Renal cortex interstitium (tissue), 15 donors: ENCODE measurements at places on chromosomes 2 and 18.

DNA sequence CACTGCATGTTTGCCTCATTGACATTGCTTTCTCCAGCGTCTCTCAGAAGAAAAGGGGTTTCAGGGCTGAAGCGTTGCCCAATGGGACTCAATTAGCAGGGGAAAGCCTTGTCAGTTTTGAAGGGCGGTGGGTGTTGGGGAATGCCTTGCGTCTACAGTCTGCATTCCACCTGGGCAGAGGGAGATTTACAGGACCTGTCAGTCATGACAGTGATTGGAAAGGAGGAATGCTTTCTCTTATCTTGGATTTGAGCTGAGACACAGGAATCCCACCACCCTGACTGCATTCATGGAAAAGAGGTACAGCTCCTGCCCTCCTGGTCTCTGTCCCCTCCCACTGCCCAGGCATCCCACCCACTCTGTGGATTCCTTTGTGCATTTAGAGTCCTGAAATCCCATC lies 123.9 kb downstream of the ACKR3 start:
- DNase-seq: no peak

DNA sequence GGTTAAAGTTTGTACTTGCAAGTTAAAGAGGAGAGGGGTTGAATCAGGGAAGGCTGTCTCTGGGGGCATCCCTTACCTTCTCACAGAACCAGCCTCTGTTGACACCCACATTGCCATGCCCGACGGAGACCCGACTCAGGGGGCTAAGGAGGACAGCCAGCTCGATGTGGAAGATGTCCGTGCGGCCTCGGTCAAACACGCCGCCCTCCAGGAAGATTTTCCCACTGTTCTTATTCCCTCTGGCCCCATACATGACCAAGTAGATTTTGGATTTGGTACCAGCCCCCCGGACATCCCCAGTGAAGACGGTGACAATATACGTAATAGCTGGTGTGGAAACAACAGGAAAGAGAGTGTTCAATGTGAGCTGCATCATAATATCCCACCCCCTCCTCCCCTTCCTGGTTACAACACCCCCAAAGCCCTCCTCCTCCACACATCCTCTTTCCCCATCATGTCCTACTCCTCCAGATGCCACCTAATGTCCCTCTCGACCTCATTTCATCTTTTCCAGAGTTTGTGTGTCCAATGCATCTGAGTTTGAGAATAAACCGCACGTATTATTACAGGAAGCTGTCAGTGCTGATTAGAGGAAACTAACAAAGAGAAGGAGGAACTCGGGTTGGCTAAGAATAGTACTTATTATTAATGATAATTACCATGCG lies 55.7 kb downstream of the LOXHD1 start:
- no peak for DNase-seq

- DNase-seq: no peak
Measured at GRCh38 chr18:32624182-32624723, 148.6 kb downstream of the KLHL14 start.

DNA sequence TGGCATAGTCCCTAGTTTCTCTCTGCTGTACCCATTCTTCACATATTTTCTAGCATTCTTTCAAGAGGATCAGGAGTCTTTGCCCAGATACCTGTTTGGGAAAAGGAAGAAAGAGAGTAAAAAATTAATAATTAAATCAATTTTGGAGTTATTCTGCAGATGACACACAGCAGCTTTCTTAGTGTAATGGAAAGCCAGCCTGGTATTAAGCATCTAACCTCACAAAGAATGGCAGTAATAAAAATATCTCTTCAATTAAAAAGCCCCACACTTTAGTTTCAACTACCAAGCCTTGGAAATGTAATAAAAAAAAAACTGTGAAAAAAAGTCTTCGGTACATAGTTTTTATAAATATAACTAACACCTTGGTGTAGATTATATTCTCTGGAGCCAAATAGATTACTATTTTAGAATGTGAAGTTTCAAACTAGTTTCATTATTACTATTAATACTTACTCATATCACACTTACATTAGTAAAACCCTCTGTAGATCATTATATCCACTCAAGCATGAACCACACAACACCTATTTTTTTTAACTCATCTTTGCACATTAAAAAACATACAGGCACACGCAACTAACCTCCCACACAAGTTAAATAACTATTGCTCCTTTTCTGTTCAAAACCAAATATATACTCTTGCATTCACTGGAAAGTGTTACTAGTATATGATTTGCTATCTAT lies 90.9 kb downstream of the GPD2 start:
- no peak for DNase-seq

DNA sequence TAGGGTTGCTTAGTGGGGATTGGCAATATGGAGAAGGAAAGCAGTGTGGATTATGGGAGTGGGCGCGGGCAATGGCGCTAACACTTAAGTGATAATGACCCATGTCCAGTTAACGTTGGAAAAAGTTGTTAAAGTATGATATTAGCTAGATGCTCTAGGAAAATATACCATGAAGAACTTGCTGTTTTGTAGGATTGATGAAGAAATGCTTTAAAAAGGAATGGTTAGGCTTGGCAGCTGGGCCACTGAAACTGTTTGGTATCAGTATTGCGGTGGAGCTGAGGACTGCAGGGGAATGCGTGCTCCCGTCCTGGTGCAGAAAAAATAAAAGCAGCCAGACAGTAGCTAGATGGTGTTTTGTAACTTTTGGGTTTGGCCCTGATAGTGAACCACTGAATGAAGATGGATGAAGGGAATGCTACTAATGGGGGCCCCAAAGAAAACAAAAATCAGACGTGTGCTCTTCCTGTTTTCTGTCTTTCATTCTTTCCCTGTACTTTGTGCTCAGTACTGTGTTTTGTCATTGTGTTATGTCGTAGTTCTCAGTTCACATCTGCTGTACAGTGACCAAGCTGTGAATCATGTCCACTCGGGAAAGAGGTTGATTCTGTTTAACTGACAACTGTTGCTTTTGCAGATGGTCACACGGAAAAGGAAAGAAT lies 999 bp downstream of the INSIG2 start:
- DNase-seq: peak; percentile 18

GRCh38 chr2:177721818-177722567 lies 329.4 kb downstream of the AGPS start:
- no peak for DNase-seq

- DNase-seq: no peak
Measured at GRCh38 chr2:169464466-169464865, 14.8 kb upstream of the BBS5 start.

- DNase-seq: no peak
Measured at GRCh38 chr18:63586431-63586830, 712 bp upstream of the SERPINB13 start.

- DNase-seq: no peak
Measured at GRCh38 chr2:208092093-208092832, 32.1 kb downstream of the CRYGD start.

DNA sequence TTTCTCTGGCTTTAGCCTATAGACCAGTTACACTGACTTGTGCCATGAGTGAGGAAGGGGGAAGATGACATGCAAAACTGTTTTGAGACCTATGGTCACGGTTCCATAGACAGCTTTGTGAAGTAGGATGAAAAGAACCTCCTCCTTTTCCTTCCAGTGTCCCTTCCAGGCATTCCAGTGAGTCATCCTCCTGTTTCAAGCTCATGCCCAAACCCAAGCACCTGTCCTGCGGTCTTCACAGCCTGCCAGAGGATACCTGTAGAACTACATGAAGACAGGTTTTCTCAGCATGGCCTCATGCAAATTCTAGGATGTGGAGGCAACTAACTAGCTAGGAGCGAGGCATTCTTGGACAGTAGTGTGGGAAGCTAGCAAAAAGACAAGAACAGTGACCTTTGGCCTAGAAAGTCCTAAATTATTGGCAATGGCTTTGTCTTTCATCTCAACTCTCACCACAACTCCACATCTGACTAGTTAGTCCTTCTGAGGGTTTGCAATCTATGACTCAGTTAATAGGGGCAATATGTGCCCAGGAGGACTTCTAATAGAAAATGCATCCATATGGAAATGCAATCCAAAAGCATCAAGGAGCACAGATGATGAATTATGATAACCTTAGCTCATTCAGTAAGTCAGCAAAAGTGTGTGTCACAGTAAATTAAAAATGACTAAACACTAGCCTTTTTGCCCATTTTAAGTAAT lies 154.7 kb downstream of the RBM43 start:
- no peak for DNase-seq

- no peak for DNase-seq
Measured at GRCh38 chr2:214215107-214215506, 195.7 kb upstream of the VWC2L start.

DNA sequence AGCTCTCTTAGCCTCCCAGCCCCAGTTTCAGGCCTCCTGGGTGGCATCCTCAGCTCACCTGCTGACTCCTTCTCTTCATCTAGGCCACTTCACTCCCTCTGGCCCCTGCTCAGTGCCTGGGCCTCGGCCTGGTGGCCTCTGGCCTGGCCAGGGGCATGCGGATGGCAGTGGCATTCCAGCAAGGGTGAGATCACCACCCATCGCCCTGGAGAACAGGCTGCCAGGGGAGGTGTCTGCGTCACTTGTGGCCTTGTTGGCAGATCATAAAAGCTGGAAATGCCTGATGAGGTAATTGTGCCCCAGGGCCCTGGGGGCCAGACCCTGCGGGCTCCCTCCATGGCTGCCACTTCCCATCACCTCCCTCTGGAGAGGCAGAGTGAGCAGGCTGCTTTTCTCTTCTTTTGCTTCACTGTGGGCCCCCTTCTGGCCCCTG lies 72.5 kb upstream of the SMAD2 start:
- DNase-seq: no peak

GRCh38 chr2:137051778-137052398 lies 286.5 kb downstream of the THSD7B start:
- DNase-seq: peak; percentile 8

GRCh38 chr2:68774569-68775271 lies 40.1 kb downstream of the ARHGAP25 start:
- DNase-seq: peak; percentile 33

- no peak for DNase-seq
Measured at GRCh38 chr2:173254659-173255058, 100.0 kb upstream of the CDCA7 start.

DNA sequence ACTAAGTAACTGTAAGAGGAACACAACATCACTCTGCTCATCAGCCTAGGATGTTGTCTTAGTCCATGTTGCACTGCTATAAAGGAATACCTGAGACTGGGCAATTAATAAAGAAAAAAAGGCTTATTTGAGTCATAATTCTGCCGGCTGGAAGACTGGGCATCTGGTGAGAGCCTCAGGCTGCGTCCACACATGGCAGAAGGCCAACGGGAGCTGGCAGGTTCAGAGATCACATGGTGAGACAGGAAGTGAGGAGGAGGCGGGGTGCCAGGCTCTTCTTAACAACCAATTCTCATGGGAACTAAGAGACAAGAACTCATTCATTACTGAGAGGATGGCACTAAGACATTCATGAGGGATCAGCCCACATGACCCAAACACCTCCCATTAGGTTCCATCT lies 46.8 kb downstream of the EPG5 start:
- DNase-seq: no peak
